ENCODE measurements at places on chromosomes 6 and 20. TPM values are rescaled to one million over a fixed set of nuclear protein-coding genes. Genes with fewer than 3 reads are reported as not detected.

SLC12A5 gene
- polyA plus RNA-seq: 6.6 TPM

PROKR2 gene
- polyA plus RNA-seq: not detected

CRISP3 gene
- not detected for polyA plus RNA-seq

TOX2 gene
- 1.9 TPM for polyA plus RNA-seq

CDSN gene
- polyA plus RNA-seq: 0.11 TPM

ARG1 gene
- not detected for polyA plus RNA-seq

PAK5 gene
- polyA plus RNA-seq: 0.07 TPM

VIP gene
- 1.9 TPM for polyA plus RNA-seq

Data from right cardiac atrium (tissue), 5 donors.